ENCODE measurements at places on chromosomes 11 and 22. TPM values are rescaled to one million over a fixed set of nuclear protein-coding genes. Genes with fewer than 3 reads are reported as not detected.

The CLDN5 gene
- polyA plus RNA-seq = 51.5 TPM

The OR8H3 gene
- polyA plus RNA-seq = not detected

The USP35 gene
- polyA plus RNA-seq = 5.1 TPM

- no peak for DNase-seq
These were observed 321.3 kb downstream of the TTC28 start for GRCh38 chr22:28358312-28358711.

- DNase-seq = no peak
These were observed 15.5 kb downstream of the NECTIN1 start for GRCh38 chr11:119713359-119714040.

DNA sequence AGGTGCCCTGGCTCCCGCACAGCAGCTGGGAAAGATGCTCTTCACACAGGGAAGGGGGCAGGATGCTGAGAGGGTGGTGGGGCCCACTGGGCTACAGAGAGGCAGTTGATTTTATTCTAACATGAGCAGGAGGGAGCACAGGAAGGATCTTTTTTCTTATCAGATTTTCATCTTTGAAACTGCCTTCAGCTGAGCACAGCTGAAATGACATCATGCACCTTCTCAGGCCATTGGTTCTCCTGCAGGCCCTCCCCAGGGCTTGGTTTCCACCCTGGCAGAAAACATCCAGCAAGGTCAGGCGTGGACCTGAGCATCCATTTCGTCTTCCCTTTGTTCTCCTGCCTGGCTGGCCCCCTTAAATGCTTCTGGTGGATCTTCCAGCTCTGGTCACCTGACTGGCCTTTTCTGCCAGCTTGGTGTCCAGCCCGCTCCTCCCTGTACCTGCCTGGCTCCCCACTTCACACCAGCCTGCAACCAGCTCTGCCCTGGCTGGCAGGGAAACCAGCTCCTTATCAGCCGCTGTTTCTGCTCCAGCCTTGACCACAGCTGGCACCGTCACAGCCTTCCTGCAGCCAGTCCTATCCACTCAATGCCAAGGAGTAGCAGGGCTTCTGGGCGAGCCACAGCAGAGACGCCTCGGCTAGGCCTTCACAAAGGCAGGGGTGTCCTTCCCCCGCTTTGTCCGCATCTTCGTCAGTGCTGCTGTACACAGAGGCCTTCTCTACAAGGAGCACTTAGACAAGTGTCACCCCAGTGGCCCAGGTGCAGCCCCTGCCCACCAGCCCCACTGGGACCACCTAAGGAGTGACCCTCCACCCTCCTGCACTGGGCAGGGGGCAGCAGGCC lies 36.5 kb downstream of the TOM1 start:
- no peak for DNase-seq

- no peak for DNase-seq
These were observed 291.0 kb downstream of the BRD1 start for GRCh38 chr22:49536571-49537131.

GRCh38 chr11:78100676-78101472 lies 21.2 kb upstream of the NDUFC2 start:
- DNase-seq = no peak

The CD151 gene
- 155 TPM for polyA plus RNA-seq
